Stimulated activated CD8-positive, alpha-beta memory T cell treated with anti-CD3 and anti-CD28 coated beads, Interleukin-2, amount 100 ng/mL, for 1 hour (primary cell): ENCODE measurements at places on chromosomes 1 and 21.

DNA sequence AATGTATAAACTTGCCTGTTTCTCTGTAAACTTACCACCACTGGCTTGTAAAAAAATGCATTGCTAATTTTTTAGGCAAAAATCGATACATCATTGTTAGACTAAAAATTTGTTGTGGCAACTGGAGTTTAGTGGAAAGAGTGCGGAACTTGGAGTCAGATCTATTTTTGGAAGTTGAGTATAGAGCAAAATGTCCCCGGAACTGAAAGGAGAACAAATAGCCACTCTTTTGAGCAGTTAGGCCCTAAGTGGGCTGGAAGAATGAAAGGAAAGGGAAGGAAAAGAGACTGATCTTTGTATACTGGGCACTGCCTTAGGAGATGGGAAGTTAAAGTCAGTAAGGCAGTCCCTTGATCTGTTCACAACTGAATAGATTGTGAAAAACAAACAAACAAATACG is 30.2 kb downstream of the OPTC start:
- no peak for DNase-seq

- DNase-seq, result no peak
Measured at GRCh38 chr1:183282101-183282855, 96.2 kb downstream of the LAMC2 start.

DNA sequence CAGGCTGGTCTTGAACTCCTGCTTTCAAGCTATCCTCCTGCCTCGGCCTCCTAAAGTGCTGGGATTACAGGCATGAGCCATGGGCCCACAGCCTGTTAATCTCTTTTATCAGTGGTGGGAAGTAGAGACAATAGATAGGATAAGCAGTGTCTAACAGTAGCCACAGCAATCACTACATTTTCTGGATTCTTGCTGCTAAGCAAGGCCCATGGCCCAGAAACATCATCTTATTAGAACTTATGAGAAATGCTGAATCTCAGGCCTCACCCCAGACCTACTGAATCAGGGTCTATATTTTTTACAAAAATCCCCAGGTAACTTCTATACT is 29.7 kb downstream of the IGFN1 start:
- no peak for DNase-seq

DNA sequence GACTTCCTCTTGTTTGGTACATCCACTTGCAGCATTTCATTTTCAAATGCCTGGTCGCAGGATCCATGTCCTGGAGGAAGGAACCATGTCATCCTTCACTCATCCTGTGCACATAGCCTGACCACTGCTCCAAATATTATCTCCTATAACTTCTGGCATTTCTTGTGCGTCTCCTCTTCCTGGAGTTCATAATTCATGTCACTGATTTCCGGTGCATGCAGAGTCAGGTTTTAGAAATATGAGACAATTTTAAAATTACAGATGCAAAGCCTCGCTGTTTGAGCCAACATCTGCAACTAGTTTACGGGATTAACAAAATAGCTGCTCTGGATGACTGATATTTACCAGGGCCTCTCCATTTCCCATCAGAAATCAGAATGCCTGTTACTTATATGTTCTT is 268.1 kb downstream of the DNM3 start:
- DNase-seq, result no peak

DNA sequence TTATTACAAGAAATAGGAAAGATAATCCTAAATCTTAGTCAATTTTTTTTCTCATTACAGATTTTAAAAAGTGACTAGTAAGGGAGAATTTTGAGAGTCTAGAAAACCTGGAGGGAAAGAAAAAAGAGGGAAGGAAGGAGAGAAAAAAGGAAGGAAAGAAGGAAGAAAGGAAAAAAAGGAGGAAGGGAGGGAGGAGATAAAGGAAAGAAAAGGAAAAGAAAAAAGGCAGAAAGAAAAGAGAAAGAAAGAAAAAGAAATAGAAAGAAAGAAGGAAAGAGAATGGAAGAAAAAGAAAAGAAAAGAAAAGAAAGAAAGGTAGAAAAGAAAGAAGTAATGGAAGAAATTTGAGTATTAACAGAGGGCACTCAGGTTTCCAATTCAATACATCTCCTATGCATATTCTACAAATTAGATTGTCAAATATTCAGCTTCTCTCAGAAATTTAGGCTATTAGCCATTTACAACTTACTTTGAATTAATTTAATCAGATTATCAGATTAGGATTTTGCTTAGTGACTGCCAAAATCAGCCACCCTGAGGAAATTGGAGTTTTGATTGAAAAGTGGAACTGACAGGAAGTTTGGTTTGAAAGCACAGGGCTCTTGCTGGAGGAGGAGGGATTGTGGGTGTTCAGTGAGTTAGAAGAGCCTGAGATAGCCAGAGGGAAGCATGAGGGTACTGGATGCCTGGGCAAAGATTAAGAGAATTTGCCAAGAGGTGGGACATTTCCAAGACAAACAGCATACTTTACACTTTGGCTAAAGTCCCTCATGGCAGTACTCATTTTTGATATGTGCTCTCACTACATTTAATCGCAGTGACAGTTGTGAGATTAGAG is 677.8 kb downstream of the USP25 start:
- DNase-seq, result no peak

- no peak for DNase-seq
Measured at GRCh38 chr1:154222918-154223317, 2.2 kb downstream of the UBAP2L start.

- no peak for DNase-seq
Measured at GRCh38 chr1:223645903-223646302, 19.6 kb downstream of the CAPN8 start.

- DNase-seq, result no peak
Measured at GRCh38 chr1:74689621-74690363, 16.2 kb upstream of the ERICH3 start.

GRCh38 chr1:36653850-36654249 is 171.1 kb upstream of the CSF3R start:
- no peak for DNase-seq

DNA sequence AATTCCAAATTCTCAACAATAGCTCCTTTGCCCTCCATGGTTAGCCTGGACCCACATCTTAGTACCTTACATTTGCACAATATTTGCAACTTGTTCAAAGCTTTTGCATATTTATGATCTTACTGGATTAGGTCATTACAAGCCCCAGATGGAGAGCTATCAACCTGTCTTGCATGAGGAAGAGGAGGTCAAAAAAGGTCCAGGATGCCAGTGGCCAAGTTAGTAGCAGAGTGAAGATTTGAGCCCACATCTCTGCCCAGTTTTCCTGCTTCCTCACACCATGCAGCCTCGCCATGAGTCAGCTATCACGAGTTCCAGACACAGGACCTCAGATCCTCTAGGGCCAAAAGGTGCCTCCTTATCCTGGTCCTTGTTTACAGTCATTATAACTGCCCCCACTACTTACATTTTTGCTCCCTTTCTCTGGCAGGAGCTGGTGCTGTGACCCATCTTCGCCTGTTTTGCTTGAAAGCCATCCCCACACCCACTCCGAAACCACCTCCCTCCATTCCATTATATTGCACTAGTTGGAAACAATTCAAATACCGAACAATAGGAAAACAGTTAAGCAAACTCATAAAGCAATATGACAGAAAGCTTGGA is 5.0 kb upstream of the AHCYL1 start:
- DNase-seq, result no peak

GRCh38 chr1:26529655-26530409 is at the start of gene RPS6KA1:
RPS6KA1 (plus strand) TSS chr1:26529761; CDS start chr1:26529921, 160 bp downstream.
- peak; percentile 43 for DNase-seq

- no peak for DNase-seq
Measured at GRCh38 chr1:38677311-38677710, 182.3 kb downstream of the RRAGC start.

- DNase-seq, result no peak
Measured at GRCh38 chr1:21066356-21067012, 110.2 kb downstream of the EIF4G3 start.

- DNase-seq, result no peak
Measured at GRCh38 chr21:33330726-33331125, 6.0 kb downstream of the IFNAR1 start.

GRCh38 chr1:94734963-94735901 is 84.9 kb upstream of the SLC44A3 start:
- DNase-seq, result no peak

GRCh38 chr1:72037745-72038343 is 244.5 kb downstream of the NEGR1 start:
- no peak for DNase-seq

DNA sequence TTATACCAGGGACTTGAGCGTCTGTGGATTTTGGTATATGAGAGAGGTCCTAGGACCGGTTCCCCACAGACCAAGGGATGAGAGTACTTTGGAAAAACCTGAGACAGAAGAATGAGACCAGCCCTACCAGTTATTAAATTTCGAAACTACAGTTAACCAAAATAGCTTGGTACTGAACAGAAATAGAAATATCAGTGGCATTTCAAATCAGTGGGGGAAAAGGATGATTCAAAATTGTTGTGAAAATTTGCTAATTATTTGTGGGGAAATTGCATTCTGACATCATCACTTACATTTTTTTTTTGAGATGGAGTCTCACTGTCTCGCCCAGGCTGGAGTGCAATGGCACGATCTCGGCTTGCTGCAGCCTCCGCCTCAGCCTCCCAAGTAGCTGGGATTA is 8.2 kb downstream of the EXOC8 start:
- DNase-seq, result no peak

GRCh38 chr1:173112129-173112528 is 61.4 kb upstream of the TNFSF18 start:
- no peak for DNase-seq

- DNase-seq, result no peak
Measured at GRCh38 chr1:155196103-155196892, 11.4 kb downstream of the THBS3 start.

DNA sequence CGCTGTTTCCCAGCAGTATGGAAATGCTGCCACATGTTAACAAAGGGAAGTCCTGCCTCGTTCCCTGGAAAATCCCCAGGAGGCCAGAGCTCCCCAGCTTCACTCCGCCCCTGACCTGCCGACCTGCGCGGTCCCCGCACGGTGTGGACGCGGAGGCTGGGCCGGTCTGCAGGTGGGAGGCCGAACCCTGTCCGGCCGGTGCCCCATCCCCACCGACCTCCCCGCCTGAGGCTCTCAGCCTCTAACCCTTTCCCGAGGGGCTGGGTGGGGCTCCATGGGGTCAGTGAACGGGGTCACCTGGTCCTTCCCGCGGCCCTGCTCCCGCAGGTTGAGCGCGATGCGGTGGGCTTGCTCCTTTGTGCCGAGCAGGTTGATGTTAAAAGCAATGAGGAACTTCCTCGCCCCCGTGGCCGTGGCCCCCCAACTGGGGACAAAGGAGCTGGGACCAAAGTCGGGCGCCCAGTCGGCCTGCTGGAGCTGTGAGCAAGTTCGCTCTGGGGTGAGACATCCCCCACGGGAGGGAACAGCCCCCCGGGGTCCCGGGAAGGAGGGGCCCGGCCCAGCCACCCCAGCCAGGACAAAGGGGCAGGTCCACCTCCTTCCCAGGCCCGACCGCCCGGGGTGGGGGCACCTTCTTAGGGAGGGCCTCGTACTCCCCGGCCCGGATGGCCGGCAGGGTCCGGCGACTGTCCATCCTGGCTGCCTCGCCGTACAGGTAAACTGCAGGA is 4.0 kb downstream of the FTCD start:
- no peak for DNase-seq

GRCh38 chr1:10632691-10633090 is 157.9 kb downstream of the PEX14 start:
- no peak for DNase-seq

- no peak for DNase-seq
Measured at GRCh38 chr1:69483246-69483645, 84.5 kb upstream of the LRRC7 start.

DNA sequence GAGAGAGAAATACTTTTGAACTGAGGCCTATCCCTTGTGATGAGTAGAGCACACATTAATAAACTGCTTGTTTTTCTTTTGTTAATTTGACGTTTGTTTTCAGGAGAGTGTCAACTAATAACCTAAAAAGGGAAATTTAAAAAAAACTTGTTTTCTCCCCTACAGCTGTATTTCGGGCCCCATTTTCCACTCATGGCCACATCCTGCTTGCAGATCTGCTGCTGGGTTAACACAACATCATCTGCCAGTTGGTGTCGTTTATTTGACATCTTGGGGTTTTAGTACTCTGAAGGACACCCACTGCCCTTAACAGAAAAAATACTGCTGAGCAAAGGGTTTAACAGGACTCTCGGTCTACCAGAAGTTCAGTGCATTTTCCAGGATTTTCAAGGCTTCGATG is 848 bp upstream of the PYHIN1 start:
- DNase-seq, result peak; percentile 36

- no peak for DNase-seq
Measured at GRCh38 chr1:163580926-163581325, 259.2 kb downstream of the NUF2 start.

- DNase-seq, result no peak
Measured at GRCh38 chr1:206912445-206913095, 9.2 kb downstream of the FCMR start.

- DNase-seq, result no peak
Measured at GRCh38 chr21:26451081-26451740, 121.9 kb downstream of the CYYR1 start.

GRCh38 chr1:246067432-246068216 is 439.5 kb downstream of the SMYD3 start:
- DNase-seq, result no peak

DNA sequence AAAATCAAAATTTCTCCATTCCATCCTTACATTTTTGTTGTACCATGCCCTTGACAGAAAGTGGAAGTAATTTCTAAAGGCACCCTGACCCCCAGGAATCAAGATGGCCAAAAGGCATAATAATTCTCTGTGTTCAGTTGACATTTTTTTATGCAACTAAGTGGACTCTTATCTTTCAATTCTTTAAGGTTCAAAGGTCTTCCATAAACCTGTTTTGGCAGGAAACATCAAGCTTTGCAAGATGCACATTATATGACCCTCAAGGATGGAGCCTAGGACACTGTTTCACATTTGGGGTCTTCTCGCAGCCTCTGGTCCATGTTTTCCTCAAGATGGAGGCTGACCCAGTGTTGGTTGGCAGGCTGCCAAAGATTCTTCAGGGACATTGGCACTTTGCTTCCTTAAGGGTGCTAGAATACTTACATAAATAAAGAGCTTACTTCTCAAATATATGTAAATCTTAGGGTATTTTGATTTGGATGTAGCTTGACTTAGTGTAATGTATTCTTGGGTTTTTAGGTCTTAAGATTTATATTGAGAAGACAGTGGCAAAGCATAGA is 48.0 kb upstream of the COG2 start:
- DNase-seq, result no peak

DNA sequence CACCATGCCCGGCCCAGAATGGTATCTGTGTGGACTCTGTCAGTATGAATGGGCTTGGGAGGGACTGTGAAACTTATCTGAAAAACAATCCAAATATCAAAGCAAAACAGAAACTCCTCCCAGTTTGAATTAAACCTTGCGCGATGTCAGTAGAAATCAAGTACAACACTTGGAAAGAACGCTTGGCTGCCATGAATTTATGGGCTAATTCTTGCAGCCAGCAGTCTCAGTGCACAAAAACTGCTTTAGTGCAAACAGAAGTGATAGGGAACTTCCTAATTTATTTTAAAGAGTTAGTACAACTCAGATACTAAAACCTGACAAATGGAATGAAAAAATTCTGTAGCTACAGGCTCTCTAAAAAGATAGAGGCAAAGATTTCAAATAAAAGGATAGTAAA is 8.5 kb downstream of the CLCA1 start:
- no peak for DNase-seq

DNA sequence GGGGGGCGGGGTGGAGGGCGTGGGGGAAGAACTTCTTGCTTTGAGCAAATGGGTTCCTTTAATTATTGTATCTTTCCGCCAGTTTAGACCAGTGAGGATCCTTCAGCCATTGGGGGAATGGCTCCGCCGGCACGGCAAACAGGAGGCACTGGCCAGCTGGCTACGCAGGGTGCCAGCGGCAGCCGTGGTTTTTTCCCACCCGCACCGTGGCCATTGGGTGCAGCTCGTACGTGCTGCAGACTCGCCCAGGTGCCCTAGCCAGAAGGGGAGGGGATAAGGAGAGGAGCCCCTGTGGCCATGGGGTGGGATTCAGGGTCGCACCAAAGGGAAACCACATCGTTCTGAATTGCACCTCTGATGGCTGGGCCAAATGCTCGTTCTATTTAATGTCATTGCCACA is 65.6 kb downstream of the RGSL1 start:
- no peak for DNase-seq
